ENCODE measurements at places on chromosomes 5 and 9.

DNA sequence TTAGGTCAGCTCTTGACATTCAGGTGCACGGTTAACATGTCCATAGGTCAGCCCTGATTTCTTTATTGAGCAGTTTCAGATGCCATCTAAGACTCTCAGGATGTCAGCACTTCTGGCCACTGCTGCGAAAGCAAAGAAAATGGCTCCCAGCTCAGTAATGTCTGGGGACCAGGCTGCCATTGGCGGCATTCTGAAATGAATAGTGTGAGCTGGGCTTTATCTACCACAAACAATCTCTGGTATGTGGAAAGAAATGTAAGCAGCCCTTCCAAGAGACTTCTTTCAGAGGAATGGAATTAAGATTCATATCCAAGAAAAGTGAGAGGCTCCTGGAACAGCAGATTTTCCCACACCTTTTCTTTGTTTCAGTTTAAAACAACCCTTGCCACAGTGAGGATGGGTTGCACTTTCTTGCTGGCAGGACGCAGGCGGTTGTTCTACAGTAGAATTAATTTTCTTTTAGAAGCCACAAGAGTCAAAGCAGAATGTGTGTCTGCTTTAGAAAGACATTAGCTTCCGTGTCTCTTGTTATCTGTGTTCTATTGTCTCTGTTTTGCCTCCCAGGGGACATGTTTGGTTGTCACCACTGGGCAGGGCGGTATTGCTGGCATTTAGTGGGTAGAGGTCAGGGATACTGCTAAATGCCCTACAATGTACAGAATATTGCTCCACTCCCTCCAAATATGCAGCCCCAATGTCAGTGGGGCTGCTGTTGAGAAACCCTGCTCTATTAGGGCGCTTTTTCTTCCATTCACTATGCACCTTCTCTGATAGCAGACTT lies 149.9 kb upstream of the ANKH start:
- DNase-seq: no peak

DNA sequence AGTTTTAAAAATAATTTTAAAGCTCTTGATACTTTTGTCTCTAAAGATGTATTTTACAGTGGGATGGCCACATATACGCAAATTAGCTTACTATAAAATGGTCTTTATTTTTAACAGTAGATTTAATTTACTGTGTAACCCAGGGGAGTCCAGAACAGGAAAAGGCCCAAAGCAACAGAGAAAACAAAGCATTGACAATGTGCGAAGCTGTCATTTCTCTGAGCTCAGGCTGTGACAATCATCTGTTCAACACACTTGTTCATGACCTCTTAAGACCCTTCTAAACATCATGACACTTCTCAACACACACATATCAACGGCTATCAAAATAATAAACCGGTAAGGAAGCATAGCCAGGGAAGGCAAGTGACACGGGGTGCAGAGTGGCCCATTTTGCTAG lies 499.6 kb upstream of the MPDZ start:
- DNase-seq: no peak

- DNase-seq: peak; percentile 69
These were observed 68.7 kb downstream of the ACTL7B start for GRCh38 chr9:108786901-108787689.

- no peak for DNase-seq
These were observed 249.1 kb upstream of the ADCY2 start for GRCh38 chr5:7146886-7147285.

GRCh38 chr5:11777096-11777495 lies 127.2 kb downstream of the CTNND2 start:
- DNase-seq: no peak

DNA sequence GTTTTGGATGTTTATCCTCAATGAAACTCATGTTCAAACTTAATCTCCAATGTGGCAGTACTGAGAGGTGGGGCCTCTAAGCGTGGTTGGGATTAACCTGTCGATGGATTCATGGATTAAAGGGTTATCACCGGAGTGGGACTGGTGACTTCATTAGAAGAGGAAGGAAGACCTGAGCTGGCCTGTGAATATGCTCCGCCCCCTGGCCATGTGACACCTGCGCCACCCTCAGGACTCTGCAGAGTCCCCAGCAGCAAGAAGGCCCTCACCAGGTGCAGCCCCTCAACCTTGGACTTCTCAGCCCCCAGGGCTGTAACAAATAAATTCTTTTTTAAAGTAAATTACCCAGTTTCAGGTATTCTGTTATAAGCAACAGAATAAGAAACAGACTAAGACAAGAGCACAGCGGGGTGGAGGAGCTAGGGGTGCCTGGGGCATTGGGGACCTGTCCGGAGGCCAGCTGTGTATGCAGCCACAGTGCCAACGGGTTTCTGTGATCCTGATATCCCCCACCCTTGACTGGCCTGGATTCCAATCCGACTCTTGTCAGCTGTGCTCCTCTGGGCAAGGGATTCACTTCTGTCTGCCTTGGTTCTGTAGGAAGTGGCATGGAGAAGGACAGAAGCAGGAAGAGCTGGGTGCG lies 3.2 kb upstream of the MAPK9 start:
- no peak for DNase-seq

DNA sequence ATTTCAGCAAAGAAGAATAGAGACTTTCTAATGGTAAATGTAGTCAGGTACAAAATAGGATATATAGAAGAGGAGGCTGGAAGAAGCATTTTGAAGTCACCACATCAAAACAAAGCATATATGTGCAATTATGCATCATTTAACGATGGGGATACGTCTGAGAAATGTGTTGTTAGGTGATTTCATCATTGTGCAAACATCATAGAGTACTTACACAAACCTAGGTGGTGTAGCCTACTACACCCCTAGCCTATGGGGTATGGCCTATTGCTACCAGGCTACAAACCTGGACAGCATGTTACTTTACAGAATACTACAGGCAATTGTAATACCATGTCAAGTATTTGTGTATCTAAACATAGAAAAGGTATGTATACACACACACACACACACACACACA lies 28.4 kb downstream of the ELP1 start:
- DNase-seq: no peak

DNA sequence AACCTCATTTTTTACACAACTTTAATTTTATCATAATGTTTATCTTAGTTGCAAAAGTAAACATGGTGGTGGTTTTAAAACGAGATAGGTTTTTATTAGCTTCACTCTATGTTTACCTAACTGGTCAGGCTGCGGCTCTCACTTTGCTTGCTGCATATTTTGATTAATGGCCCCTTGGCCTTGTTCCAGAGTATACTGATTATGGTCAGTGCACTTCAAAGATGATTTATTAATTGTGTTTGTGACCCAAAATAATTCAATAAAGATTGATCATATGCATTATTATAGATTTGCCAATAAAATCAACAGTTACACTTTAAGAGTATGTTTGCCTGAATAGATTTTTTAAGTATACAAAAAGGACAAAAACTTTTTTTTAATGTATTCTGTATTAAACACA lies 188.0 kb downstream of the XRCC4 start:
- DNase-seq: no peak

All from DMS79 treated with DMSO at 0.1 percent for 48 hours (cell line).